ENCODE measurements at places on chromosomes 16 and 17.

DNA sequence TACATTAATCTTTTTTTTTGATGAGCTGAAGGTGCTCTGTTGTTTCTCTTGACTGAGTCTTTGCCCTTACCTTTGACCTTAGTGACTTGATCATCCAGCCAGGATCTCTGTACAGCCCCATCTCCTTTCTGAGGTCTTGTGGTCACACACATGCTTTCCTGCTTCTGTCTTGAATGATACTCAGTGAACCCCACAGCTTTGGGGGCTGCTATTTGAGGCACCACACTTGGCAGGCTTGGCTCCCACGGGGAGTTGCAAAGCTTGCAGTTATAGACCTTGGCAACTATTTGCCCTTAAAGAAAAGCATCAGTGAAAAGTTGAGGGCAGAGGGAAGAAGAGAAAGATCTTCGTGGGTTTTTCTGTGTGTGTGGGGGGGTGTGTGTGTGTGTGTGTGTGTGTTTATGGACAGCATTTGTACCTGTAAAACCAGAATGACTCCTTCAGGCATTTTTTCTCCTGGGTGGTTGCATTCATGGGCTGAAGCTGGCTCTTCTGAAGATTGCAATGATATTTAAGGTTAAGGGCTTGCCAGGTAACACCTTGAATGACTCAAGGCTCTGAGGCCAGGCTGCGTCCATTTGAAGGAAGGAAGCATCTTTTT is 101.6 kb downstream of the MSI2 start:
- no peak for DNase-seq

- DNase-seq: no peak
Observed at GRCh38 chr17:64575431-64575830, 68.7 kb downstream of the CEP95 start.

DNA sequence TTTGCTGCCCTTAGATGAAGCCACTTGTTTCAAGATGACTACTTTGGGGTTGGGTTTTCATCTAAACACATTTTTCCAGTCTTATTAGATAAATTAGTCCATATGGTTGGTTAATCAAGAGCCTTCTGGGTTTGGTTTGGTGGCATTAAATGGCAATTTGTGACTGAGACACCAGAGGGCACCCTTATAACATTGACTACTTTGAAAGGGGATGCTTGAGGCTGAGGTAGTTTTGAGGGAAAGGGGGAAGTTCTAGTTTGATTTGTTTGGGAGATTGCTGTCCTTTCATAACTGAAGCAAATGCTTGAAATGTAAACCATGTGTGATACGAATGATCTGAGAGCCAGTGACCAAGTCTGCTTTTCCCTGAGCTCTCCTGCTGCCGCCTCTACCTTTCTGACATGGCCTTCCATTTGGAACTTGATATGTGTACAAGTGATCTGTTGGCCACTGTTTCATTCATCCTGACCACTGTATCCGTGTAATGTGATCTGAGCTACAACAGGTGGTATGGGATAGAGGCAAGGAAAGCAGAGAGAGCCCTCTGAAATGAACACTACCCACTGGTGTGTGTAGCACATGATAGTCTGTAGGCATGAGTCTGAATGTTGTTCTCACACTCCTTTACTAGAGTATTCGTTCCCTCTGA is 5.8 kb upstream of the RARA start:
- peak; percentile 72 for DNase-seq

DNA sequence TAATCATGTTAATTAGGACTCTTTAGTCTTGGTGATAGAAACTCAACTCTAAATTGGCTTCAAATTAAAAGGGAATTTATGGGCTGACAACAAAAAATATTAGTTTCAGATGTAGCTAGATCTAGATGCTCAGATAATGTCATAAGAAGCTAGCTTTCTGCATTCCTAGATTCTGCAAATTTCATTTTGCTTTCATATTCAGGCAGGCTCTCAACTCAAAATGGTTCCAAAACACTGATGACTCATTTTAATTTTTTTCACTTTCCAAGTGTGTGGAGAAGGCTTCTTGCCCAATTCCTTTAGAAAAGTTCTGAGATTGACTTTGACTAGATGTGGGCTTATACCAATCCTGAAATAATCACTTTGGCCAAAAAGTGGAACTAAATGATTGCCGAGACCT is 236.7 kb upstream of the GOT2 start:
- no peak for DNase-seq

GRCh38 chr16:9138731-9139501 is 47.5 kb downstream of the HAPSTR1 start:
- peak; percentile 61 for DNase-seq

- no peak for DNase-seq
Observed at GRCh38 chr17:20206068-20206467, 196.9 kb downstream of the SPECC1 start.

GRCh38 chr17:74149597-74150427 is 53.7 kb upstream of the RPL38 start:
- DNase-seq: no peak

DNA sequence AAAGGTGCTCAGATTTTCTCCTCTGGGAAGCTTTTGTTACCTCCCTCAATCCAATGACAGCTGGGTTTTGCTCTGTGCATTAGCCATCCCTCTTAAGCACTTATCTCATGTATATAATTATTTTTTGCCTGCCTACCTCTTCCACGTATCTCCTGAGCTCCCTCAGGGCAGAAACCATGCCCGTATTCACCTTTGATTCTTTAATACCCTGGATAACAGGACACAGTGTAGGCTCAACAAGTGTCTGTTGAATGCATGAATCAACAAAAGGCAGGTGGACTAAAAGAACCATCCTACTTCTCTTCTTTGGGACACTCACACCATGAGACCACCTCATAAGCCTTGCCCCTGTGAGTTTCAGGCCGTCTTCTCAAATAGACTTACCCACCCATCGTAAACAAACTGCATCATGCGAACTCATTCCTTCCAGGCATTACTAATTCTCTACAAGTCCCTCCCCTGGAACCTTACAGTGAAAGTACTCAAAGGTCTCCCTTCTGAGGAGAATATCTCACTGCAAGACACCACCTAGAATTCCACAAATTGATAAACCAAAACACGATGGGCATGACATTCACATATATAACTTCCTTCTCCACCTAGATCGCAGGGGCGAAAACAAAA is 3.2 kb downstream of the ARHGAP17 start:
- DNase-seq: no peak

DNA sequence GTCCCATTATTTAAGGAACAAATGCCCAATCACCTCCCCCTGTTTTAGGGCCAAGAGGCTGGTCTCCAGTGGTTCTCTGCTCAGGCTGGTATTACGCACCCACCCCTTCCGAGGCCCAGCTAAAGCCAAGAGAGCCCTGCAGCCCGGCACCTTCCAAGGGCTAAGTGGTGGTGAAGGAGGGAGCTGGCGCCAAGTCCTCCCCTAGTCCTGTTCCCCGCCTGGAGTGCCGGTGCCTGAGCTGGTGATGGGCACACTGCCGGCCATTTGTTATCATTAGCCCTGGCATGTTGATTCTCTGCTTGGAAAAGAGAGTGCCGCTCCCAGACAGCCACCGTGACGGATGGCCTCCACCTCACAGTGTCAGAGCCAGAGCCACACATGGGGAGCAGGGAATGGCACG is 31.9 kb downstream of the GRIN2C start:
- DNase-seq: no peak

DNA sequence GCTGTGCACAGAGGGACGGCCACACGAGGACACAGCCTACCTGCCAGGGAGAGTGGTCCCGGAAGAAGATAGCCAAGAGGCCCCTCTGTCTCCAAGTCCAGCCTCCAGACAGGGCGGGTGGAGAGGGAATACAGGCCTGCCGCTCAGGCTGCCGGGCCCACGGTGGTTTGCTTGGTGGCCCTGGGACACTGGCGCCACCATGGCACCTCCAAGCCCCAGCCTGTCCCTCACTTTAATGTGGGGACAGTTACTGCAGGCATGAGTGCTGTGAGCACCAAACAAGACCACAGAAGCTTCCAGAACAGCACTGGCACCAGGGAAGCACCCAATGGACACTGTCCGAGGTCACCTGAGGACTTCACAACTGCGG is 22.0 kb upstream of the CHMP6 start:
- DNase-seq: no peak

DNA sequence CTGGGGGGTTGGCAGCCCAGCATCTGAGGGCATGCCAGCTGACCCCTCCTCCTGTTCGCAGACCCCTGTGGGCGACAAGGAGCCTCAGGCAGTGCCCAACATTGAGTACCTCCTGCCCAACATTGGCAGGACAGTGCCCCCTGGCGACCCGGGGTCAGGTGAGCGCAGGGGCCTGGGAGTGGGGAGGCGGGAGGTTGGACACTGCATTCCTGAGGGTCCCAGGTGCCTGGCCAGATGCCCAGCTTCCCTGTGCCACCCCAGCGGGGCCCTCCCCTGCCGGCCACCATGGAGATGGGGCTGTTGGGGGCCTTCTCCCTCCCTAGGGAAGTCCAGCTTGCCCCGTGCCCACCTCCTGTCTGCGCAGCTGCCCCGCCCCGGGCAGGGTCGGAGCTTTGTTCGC is 70.1 kb downstream of the ARHGAP23 start:
- no peak for DNase-seq

- DNase-seq: no peak
Observed at GRCh38 chr17:27466376-27466742, 10.1 kb downstream of the KSR1 start.
